MV-4-11 (cell line): ENCODE measurements at places on chromosomes 5 and 9.

DNA sequence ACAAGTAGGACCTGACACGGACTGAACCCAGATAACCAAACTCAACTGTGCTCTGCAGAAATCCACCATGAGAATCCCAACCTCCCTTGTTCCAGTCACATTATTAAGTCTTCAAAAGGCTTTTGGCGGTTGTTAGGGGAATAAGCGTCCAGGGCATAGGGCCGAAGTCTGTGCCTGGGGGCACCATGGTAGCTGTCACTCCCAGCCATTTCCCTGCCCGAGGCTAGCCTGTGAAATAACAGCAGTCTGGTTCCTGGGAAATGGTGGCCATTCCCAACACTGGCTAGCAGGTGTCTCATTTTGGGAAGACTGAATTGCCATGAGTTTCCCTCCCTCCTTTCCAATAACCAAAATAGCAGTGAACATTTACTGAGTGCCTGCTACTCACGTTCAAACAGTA, 122.2 kb downstream of the CRB2 start:
- no peak for DNase-seq

- peak; percentile 16 for DNase-seq
Measured at GRCh38 chr9:5002811-5003210, 17.7 kb downstream of the JAK2 start.

DNA sequence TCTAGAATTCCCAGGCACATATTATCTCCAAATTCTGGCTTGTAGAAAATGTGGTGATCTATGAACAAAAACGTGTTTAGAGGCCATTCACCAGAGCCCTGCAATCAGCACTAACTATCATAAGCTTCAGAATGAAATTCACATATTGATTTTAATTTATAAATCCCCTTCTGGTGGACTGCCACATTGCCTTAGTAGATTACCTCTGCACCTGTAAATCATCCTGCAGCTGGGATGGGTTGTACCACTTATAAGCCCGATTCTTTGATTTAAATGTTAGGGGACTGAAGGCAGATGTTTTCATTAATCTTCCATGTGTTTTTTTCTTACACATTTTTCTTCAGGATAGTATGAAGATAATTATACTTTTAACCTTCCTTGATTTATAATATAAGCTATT, 140.7 kb upstream of the PTPRD start:
- DNase-seq, result no peak

DNA sequence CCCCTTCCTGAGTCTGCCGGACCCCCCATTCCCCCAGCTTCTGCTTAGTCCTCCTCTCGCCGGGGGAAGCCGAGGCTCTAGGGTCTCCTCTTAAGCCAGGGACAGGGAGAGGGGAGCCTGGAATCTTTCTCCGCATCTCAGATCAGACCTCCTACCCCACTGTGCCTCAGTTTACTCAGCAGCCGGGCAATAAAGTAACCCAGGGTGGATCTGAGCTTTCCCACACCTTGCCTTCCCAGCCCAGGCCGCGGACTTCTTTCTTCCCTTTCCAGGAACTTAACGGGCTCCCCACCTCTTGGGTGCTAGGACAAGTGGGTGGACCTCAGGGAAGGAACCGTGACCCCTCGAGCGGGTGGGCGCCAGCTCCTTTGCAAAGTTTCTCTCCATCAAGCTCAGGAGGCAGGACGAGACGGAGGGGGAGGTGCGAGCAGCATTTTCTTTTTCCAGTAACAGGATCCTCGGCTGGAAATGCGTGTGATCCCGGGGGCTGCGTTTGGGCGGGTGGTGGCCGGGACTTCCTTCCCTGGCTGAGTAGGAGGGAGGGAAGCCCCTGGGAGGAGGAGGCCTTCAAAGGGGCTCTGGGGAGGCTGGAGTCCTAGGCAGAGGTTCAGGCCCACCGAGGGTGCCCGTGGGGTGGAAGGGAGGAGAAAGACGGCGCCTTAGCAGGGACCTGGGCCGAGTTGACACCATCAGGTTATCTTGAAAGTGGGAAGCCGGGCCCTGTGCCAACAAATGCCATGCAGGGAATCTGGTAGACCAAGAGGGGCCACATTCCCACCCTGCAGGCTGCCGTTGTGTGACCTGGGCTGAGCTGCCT, 795 bp downstream of the DAB2IP start:
- DNase-seq, result no peak

GRCh38 chr9:133472753-133473378, 6.0 kb downstream of the SLC2A6 start:
- no peak for DNase-seq

- peak; percentile 24 for DNase-seq
Measured at GRCh38 chr9:16727452-16728136, 142.9 kb downstream of the BNC2 start.

- DNase-seq, result no peak
Measured at GRCh38 chr9:83299094-83299493, 236.2 kb upstream of the RASEF start.

- no peak for DNase-seq
Measured at GRCh38 chr5:124889486-124889825, 143.0 kb upstream of the ZNF608 start.

DNA sequence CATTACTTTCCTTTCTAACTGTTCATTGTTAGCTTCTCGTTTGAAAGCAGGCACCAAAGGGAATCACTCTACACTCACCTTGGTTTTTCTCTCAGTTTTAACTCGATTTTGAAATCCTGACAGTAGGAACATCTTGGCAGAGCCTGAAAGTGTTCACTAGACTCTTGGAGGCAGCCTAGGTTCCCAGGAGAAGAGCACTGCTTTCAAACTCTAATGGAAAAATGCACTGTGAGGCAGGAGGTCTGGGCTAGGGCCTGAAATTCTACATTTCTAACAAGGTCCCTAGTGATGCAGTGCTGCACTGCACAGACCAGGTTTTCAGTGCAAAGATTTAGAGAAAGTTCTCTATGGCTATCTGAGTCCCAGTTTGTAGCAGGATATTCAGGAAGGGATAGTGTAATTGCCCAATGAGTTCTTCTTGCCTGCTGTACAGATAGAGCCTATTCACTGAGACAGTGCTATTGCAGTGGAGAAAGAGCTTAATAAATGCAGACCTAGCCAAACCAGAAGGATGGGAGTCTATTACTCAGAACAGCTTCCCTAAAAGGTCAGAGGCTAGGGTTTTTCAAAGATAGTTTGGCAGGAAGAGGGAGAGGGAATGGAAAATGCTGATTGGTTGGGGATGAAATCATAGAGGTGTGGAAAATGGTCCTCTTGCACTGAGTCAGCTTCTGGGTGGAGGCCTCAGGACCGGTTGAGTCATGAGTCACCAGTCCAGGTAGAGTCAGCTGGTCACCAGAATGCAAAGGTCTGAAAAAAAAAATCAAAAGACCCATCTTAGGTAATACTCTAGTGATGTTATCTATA, 153.9 kb downstream of the GPBP1 start:
- no peak for DNase-seq

DNA sequence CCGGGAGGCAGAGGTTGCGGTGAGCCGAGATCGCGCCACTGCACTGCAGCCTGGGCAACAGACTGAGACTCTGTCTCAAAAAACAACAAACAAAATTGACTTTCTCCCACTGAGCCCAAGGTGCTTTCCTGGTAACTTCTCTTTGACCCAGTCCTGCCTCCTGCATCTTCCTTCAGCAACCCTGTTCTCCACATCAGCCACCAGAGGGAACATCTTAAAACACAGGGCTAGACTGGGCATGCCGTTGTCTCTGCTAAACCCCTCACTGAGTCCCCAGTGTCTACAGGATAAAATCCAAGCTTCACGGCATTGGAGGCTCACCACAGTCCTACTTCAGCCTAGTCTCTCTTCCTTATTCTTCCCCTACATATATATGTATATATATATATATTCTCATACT, 39.8 kb upstream of the KCNMB1 start:
- peak; percentile 29 for DNase-seq

DNA sequence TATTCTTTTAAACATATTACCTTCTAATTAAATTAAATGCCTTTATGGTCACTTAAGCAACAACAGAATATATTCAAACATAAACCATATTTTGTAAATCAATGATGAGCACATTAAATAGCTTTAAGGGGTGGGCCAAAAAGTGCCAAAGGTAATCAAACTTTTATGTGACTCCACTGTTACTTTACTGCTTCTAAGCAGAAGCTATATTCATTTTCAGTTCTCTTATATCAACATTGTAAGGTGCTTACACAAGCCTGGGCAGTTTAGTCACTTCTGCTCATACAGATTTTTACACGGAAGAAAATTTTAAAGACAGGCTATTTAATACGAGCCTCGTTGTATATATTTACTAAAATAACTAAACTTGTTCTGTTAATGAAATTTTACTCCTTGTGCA, 29.9 kb downstream of the RFX3 start:
- no peak for DNase-seq

- no peak for DNase-seq
Measured at GRCh38 chr5:92980491-92980890, 600.5 kb downstream of the NR2F1-AS1 start.

DNA sequence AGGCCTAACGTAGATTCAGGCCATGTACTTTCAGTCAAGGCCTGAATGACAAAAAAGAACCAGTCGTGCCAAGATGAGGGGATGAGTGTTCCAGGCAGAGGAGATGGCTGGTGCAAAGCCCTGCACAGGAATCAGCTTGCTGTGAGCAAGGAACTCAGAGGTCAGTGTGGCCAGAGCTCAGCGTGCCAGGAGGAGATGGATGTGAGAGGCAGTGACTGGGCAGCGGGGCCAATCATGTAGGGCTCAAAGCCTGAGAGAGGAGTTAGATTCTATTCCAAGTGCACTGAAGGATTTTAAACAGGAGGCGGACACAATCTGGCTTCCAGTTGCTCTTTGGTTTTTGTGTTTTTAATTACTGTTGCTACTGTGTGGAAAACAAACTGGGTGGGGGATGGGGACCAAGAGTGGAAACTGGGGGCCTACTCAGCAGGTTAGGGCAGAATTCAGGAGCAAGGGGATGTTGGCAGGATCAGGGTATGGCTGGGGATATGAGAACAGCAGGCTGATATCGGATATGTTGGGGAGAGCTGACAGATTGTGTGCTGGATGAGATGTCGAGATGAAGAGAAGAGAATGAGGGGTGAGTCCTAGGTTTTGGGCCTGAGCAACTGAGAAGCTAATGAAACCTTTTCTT, 64.3 kb downstream of the ANGPTL2 start:
- no peak for DNase-seq

DNA sequence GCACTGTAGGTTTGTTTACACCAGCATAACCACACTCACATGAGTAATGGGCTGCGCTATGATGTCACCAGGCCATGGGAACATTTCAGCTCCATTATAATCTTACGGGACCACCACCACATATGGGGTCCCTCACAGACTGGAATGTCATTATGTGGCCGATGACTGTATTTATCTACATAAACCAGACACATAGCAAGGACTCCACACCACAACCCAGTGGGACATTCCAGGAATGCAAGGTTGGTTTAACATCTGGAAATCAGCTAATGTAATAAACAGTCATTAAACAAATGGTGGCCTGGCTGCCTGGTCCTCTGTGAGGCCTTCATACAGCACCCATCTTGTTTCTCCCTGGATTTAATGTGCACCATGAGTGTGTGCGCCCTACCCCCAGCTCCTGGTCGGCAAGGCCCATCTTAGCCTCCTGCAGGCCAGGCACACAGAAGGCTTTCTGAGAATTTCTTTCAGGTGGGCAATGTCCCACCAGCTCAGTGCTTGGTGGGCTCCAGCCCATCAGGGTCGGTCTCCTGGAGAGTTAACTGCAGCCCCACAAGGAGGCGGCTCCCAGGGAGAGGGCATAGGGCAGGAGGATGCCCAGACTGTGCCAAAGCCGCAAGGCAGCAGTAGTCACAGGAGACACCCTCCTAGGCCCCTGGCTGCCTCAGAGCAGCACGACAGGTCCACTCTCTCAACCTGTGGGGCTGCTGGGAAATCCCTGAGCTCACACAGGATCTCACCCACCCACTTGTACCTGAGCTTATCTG, 35.9 kb upstream of the SARDH start:
- DNase-seq, result no peak

- no peak for DNase-seq
Measured at GRCh38 chr5:143488381-143488780, 84.9 kb upstream of the NR3C1 start.

DNA sequence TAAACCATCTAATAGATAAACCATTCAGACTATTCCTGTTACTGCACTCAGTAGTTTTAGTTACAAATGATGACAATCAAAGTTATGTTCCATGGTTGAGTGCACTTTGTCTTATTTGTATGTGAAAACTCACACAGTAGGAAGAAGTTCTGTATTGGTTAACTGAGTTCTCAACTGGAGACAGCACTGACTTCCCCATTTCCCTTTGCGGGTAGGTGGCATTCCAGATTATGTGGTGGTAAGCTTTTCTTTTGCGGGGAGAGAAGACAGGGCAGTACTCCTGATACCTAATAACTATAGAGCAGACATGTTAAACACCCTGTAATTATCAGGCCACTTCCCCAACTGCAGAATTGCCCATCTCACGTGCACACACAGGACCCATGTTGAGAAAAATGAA, 24.4 kb downstream of the TARS1 start:
- DNase-seq, result peak; percentile 56

GRCh38 chr5:143955141-143955540, 143.2 kb downstream of the HMHB1 start:
- no peak for DNase-seq

DNA sequence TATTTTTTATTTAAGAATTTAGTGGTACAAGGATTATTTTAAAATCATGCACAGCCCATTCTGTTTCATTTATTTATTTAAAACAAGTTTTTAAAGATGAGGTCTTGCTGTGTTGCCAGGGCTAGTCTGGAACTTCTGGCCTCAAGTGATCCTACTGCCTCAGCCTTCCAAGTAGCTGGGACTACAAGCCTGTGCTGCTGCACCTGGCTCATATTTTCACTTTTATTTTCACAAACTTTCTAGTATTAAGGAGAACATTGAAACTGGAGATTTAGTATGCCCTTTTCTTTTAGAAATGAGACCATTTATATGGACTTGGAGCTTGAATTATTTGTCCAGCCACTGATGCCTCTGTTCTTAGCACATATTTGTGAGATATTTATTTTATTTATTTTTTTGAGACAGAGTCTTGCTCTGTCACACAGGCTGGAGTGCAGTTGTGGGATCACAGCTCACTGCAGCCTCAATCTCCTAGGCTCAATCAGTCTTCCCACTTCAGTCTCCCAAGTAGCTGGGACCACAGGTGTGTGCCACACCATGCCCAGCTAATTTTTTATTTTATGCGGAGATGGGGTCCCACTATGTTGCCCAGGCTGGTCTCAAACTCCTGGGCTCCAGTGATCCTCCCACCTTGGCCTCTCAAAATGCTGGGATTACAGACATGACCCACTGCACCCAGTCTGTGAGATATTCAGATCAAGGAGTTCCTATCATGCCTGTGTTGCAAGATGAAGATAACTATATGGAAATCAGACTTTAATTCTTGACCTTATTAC, 7.4 kb downstream of the DMXL1 start:
- DNase-seq, result no peak

GRCh38 chr5:1997640-1998347, 115.1 kb upstream of the IRX4 start:
- DNase-seq, result peak; percentile 96
